ENCODE measurements at places on chromosomes 5 and 9. TPM values are rescaled to one million over a fixed set of nuclear protein-coding genes. Genes with fewer than 3 reads are reported as not detected.

DNA sequence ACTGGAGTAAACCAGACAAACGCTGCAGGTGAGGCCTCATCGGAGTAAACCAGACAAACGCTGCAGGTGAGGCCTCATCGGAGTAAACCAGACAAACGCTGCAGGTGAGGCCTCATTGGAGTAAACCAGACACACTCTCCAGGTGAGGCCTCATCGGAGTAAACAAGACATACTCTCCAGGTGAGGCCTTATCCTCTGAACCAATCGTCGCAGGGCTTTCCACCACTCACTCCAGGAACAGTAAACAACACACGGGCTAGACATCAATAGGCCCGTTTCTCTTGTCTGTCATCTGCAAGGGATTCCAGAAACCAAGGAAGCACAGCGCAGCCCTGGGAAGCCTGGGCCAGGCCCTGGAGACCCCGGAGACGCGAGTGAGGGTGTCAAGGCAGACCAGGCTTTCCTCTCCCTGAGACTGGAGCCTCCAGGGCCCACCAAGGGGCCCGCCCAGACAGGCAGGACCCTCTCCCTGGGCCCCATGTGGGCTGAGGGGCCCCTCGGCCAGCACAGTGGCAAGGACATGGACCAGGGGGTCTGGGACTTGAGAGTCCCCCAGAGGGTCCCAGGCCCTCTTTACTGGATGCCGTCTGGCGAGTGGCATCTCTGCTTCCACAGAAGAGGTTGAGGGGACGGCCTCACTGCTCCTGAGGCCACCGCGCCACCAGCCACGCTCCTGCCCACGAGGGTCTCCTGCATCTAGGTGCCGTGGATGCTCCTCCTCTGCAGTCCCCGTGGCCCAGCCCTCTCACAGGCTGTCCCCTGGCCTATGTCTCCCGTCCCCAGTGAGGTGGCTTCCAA, 26.4 kb upstream of the NSMF start:
- DNase-seq = no peak

GRCh38 chr5:74130155-74130897, 504.3 kb downstream of the ARHGEF28 start:
- no peak for DNase-seq

GRCh38 chr5:133118741-133119140, 66.9 kb downstream of the HSPA4 start:
- no peak for DNase-seq

DNA sequence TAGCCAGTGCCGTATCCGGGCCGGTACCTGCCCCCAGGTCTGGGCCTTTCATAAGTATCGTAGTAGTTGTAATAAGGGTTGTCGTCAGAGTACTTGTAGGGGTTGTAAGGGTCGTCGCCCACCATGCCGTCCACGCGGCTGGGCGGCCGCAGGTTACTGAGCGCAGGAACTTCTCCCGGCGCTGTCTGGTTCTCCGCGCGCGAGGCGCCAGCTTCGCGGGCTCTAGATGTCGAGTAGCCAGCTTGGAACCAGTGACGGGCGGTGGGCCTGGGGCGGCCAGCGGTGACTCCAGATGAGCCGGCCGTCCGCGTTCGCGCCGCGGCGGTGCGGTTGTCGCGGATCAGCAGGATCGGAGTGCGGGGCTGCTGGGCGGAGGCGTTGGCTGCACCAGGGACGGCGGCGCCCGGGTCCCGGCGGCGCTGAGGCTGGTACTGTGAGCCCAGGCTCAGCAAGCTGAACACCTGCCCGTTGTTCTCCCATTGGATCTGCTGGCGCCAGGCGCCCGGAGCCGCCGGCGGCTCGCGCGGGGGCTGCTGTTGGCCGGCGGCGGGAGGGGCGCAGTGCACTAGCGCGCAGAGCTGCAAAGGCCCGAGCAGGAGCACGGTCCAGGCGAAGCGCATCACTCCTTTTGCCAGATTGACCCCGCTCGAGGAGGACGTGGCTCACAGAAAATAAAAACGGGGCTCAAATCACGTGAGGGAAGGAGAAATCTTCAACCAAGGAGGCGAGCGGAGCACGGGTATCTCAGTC, 518 bp downstream of the LOX start:
- DNase-seq = peak; percentile 8

The SNAPC4 gene
- total RNA-seq = 22.2 TPM

All from prostate gland (tissue), 2 donors.